ENCODE measurements at places on chromosomes 1 and 21.

- DNase-seq = no peak
Observed at GRCh38 chr1:240309769-240310168, 218.1 kb downstream of the FMN2 start.

- no peak for DNase-seq
Observed at GRCh38 chr1:8461351-8462110, 143.6 kb downstream of the SLC45A1 start.

DNA sequence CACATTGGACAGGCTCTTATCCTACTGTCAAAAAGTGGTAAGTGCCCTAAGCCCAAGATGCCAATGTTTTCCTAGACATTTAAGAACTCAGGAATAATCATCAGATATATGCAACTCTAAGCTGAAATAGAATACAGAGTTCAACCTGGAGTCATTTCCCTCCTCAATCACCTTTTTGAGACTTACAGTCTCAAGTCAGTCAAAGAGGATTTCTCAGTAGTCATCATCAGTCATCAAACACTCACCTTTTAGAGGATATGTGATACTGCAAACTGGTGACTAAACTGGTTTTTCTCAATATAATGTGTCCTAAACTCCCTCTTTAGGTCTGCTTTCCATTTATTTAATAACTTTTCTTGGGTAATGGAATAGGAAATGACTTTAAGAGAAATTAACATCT lies 145.3 kb upstream of the ADAMTS5 start:
- no peak for DNase-seq

DNA sequence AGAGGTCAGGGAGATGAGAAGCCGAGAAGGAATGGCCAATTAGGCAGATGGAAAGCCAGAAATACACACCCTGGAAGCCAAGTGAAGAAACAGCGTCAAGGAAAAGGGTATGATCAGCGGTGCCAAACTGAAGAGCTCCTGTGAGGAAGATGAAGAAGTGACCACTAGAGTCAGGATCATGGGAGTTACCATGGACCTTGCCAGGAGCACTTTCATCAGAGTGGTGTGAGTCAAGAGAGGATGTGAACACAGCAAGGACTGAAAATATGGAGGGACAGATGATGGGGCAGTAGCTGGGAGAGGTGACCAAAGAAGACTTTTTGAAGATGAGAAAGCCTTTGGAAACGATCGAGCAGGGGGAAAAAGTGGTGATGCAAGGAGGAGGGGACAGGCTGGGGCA lies 50.4 kb downstream of the CD34 start:
- DNase-seq = no peak

DNA sequence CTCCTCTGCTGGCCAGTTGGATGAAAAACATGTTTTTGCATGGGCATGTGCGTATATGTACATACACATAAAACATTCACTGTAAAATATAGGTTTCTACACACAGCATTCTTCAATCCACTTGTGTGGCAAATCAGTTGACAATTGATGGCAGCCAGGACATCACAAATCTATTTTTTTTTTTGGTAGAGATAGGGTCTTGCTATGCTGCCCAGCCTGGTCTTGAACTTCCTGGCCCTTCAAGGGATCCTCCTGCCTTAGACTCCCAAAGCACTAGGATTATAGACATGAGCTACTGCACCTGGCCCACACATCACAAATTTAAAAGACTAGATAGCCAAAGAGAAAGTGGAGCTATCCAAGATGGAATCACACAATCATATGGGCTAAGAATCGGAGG lies 39.6 kb downstream of the ARHGEF11 start:
- DNase-seq = no peak

DNA sequence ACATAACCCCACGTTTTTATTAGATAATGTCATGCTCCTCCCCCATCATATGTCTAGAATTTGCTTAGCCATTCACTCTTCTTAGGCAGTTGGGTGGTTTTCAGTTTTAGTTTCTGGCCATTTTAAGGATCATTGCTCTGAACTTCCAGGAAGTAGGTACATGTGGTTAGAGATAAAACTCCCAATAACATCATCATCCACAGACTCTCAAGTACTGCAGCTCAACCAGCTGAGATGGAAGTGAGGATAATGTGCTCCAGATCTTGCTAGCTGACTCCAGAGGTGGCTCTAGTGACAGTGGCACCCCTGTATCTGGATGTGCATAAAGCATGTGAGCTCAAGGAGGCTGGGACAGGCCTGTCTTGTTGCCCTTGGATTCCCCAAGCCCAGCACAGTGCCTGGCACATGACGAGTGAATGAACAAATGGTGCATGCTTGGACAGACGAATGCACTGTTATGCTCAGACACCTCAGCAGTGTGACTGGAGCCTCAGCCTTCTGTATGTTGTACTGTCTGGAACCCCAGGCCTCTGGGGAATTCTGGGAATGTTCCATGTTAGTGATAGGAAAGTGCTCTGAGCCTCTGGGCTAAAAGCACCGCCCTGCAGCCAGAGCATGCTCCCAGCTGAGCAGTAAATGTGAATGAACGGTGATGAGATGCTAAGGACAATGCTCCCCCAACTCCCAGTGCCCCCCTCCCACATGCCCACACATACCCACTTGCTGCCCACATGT lies 16.4 kb upstream of the KCNN3 start:
- DNase-seq = no peak

GRCh38 chr1:175394739-175395138 lies 202.2 kb upstream of the KIAA0040 start:
- no peak for DNase-seq

DNA sequence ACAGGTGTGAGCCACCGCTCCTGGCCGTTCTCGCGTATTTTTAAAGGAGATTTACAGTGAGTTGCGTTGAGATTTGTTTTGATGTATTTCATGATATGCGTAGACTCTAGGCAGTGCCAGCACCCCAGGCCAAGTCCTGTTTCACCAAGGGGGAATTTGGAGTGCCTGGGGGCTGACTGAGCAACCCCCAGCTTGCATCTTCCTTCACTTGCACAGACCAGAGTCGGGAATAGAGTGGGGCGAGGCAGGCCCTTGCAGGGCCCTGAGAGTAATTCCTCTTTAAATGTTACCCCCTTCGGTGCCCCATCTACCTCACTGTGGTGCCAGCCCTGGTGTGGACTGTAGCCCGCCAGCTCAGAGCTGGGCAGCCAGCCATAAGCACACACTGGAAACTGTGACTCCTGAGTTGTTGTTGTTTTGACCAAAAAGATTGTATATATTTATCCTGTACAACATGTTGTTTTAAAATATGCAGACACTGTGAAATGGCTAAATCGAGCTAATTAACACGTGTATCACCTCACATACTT lies 269.5 kb downstream of the NPHP4 start:
- DNase-seq = no peak

DNA sequence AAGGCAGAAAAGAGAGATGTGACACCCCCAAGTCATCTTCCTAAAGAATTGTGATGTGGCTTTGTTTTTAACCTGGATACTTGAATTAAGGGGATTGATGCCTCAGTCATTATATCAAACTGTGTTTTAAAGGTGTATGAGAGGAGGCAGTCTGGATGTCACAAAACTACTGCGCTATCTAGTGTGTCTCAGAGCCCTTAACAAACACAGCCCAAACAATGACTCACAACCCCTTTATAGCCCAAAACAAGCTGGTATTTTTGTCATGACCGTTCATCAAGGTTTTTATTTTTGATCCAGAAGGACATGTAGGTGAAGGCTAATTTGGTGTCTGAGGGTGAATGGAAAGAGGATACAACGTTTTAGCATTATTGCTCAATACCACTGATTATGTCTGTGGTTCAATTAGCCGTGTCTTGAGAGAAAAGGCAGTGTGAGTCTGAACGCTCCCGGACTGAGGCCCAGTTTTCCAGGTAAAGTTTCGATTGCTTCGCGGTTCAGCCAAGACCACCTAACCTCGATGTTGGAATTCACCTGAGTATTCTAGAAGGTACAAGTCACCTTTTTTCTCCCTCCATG lies 71.6 kb downstream of the SGIP1 start:
- DNase-seq = no peak

- DNase-seq = no peak
Observed at GRCh38 chr1:211329764-211330201, 3.1 kb downstream of the TRAF5 start.

DNA sequence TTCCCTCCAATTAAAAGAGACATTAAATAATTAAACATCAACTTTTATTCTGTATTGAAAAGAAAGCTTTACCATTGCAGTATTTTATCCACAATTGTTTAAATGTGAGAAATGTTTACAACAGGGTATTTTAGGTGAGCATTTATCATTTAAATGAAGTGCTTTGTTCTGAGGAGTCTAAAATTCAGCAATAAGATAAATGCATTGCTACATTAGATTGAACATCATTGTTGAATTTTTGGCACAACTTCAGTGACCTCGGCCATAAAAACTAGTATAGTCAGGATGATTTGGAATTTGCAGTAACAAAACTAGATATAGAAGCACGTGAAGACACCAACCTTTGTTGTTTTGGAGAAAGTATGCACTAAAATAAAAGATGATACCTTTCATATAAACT lies 692.9 kb downstream of the USP25 start:
- DNase-seq = no peak

GRCh38 chr1:85692730-85693314 lies 15.4 kb downstream of the ZNHIT6 start:
- DNase-seq = no peak

DNA sequence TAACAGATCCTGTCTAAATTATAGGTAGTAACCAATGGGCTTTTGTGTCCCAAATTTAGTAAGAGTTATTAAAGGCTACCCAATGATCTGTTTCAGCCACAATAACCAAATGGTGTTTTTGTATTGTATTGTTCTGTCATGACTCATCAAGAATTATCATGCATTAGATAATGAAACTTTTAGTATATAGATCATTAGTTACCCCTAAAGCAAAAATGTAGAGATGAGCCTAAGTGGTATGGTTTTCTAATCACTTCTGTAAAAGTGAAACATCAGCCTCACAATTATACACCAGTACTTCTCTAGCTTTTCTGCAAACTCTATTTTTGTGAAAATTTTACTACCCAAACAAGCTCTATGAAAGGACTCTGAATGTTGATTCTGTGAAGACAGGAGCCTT lies 71.4 kb downstream of the LRRC7 start:
- no peak for DNase-seq

GRCh38 chr1:21553116-21553926 lies 44.1 kb downstream of the ALPL start:
- no peak for DNase-seq

DNA sequence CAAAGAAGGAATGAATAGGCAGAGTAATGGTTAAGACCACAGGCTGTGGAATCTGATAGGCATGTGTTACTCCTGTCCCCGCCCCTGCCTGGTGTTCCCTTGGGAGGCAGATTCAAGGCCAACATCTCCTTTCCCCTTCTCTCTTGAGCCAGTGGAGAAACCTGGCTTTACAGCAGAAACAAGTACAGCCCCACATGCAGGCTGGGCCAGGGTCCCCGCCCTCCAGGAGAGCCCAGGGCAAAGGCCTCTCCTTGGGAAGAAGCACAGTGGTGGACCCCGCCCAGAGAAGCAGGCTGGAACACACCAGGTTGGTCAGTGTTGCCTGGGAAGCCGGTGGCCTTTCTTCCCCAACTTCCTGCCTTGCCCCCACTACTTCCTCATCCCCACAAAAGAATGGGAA lies 6.8 kb downstream of the C1orf167 start:
- DNase-seq = no peak

DNA sequence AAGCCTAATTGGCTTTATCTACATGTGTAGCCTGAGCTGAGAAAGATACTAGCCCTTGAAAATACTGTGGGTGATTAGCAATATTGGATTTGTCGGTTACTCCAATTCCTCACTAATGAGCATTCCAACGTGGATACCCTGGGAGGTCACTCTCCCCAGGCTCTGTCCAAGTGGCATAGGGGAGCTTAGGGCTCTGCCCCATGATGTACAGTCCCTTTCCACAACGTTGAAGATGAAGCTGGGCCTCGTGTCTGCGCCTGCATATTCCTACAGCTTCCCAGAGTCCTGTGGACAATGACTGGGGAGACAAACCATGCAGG lies 2.6 kb downstream of the RCC1 start:
- DNase-seq = no peak

DNA sequence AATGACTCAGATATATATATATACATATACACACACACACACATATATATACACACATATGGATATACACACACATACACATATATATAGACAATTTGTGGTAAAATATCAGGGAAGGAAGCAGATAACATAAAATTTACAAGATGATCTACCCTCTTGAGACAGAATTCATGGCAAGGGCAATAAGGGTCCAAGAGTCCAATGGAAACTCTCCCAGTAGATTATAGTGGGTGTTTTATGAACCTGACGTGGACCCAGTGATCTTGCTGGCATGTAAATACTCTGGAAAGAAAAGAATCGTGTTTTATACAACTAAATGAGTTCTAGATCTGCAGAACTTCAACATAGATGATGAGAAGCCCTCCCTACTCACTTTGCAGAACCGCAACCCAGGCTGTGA lies 49.3 kb downstream of the DENND1B start:
- DNase-seq = no peak

DNA sequence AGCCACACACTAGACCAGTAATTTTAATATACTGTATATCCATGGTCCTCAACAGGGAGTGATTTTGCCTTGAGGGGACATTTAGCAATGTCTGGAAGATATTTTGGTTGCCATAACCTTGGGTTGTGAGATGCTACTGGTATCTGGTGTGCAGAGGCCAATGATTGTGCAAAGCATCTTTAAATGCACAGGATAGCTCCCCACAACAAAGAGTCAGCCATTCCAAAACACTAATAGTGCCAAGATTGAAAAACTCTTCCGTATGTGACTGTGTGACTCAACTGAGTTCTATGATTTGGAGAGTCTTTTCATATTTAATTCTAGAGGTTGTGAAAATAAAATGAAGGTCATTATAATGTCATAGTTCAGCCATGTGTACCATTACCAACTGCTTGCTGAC lies 141.4 kb upstream of the CACYBP start:
- no peak for DNase-seq

DNA sequence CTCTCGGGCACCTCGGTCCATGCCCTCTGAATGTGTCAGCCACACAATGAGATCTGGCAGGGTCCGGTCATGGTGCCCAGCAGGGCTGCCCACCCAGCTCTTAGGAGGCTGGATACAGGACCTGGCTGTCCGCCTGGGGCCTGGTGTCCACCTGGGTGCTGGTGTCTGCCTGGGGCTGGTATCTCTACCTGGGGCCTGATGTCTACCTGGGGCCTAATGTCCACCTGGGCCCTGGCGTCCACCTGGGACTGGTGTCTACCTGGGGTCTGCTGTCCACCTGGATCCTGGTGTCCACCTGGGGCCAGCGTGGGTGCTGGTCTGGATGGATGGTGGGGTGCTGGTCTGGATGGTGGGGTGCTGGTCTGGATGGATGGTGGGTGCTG lies 45.1 kb upstream of the ACTRT2 start:
- DNase-seq = no peak

- DNase-seq = no peak
Observed at GRCh38 chr1:23496490-23497181, 12.7 kb upstream of the ASAP3 start.

DNA sequence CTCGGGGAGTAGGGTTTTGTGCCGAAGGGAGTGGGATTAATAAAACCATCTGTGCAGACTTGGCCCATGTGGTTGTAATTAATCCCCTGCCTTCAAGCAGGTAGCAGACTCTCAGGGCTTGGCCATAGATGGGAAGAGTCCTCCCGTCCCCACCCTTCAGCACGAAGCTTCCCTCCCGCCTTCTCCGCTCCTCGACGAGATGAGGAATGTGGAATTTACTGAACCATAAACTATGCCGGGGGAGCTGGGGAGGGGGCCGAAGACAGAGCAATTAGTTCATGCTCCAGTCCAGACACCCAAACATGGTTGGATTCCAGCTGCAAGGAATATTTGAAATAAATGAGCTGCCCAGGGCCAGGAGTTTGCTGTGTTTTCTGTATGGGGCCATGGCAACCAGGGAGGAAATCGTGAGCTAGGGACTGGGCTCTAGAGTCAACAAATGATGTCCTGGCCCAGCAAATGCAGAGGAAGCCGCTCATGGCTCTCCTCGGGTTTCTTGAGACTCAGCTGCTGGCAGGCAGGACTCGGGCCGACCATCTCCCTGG lies 78.8 kb downstream of the SPSB1 start:
- no peak for DNase-seq
